ENCODE measurements at places on chromosomes 5 and 9.

DNA sequence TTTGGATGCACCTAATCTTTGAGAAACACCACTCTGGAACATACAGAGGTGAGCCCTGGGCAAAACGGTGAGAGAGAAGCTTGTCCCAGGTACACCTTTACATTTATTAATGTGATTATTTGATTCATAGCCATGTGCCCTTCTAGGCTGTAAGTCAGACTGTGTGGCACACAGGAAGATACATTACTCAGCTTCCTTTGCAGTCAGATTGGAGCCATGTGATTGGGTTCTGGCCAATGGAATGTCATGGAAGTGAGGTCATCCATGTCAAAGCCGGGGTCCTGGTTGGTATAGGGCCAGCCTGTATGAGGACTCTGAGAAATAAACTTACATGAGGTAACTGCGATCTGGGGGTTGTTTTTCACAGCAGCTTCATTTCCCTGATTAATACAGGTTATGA is 106.8 kb upstream of the CD180 start:
- no peak for DNase-seq

- no peak for DNase-seq
Measured at GRCh38 chr5:138698713-138699112, 54.5 kb upstream of the CTNNA1 start.

- DNase-seq, result no peak
Measured at GRCh38 chr5:153043886-153044285, 446.6 kb upstream of the GRIA1 start.

DNA sequence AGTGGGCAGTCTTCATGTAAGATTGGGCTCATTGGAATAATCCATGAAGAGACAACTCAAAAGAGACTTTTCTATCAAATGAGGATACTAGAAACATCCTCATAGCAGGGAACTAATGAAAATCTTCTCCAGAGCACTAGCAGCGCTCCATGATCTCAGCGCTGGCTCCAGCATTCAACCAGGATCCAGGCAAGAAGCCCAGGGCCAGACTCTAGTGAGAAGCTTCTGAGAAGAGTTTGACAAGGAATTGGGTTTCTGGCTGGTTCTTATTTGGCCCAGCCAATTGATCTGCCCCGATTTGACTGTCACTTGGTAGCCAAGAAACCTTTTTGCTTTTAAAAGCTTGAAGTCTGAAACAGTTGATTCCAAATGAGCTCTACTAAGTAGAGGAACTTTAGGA is 60.1 kb downstream of the AOPEP start:
- DNase-seq, result no peak

DNA sequence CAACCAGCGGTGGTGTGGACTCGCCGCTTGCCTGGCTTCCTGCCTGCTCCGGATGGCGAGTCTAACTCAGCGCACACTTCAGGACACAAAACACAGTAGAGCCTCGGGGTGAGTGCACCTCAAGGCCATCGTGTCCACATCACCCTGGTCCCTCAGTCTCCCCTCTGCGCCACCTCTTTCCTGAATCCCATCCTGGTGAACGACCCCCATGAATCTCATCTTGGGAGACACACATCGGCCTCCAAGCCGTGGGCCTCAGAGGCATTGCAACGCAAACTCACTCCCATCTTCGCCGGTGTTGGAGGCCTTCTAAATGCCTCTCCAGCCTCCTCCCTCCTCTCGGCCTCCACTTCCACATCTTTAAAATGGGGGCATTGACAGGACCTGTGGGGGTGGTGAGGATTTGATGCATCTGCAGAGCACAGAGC is 124.3 kb downstream of the COL23A1 start:
- DNase-seq, result no peak

GRCh38 chr9:14027116-14027800 is 286.7 kb downstream of the NFIB start:
- no peak for DNase-seq
